Activated gamma-delta T cell (primary cell): ENCODE measurements at places on chromosomes 2 and 18.

DNA sequence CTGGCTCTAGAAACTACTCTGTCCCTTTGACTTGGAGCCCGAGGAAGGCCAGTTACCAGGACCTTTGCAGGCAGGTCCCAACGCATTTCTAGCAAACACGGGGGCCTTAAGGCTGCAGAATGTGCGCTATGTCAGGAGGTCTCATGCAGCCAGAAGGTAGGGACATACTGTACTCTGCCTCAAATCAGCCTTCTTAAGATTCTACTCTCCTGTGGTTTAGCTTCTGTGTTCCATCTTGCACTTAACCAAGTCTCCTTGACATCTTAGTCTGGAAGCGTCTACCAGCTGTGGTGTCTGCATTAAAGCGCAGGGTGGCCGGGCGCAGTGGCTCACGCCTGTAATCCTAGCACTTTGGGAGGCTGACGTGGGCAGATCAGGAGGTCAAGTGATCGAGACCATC lies 65.5 kb downstream of the STEAP3 start:
- no peak for DNase-seq

DNA sequence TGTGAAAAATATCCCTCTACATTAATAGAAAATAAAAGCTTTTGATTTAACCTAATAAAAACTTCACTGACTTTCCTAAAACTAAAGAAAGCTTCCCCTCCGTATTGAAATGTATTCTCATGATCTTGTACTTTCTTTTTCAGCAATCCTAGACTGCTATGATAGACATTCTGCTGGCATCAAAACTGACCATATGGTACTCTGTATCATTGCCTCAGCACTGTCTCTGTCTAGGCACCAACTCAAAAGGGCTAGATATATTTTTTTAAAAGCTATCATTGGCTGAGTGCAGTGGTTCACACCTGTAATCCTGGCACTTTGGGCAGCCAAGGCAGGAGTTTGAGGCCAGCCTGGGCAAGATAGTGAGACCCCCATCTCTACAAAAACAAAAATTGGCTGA lies 32.9 kb downstream of the CDKL4 start:
- DNase-seq, result no peak

DNA sequence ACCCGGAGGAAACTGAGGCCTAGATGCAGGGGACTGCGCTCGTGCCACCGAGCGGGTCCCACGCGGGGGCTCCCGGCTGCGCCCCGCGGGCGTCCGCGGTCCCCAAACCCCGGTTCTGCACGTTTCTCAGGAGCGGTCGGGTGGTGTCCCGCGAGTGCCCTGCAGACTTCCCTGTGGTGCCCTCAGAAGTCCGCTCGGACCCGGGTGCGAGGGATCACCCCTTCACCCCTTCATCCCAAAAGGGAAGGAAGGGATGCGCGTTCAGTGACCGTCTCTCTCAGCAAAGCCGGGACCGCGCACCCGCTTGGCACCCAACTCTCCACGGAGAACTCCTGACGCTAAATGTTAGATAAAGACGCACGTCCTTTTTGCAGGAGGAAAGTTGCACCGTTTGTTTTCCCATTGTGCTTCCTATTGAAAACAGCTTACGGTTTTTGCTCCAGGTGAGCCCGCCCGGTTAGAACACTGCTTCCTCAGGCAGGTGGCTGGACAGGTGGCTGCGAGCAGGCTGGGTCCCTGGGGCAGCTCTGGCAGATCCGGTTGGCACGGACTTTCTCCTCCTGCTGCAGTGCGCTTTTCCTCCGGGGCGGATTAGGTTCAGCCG lies 779 bp downstream of the DGKD start:
- DNase-seq, result no peak

GRCh38 chr2:234305846-234306245 lies 191.0 kb downstream of the ARL4C start:
- DNase-seq, result no peak
